ENCODE measurements at places on chromosomes 12 and 14.

DNA sequence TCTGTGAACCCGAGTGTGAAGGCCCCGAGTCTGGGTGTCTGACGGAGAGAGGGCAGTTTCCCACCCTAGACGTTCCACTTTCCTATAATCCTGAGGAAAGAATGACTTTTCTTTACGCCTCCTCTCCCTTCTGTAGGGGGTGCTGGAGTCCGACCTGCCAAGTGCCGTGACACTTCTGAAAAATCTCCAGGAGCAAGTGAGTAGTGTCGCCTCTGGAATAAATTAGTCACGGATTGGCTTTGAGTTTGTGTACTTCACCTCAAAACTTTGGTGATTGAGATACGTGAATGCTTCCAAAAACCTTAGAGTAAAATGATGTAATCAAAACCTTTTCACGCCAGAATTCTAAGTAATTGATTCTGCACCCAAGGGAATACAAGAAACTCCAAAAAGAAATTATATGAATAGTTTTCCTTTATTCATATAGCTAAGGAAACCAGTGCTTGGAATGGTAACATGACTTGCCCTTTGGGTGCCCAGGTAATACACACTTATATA lies 452 bp downstream of the NGDN start:
- no peak for DNase-seq

DNA sequence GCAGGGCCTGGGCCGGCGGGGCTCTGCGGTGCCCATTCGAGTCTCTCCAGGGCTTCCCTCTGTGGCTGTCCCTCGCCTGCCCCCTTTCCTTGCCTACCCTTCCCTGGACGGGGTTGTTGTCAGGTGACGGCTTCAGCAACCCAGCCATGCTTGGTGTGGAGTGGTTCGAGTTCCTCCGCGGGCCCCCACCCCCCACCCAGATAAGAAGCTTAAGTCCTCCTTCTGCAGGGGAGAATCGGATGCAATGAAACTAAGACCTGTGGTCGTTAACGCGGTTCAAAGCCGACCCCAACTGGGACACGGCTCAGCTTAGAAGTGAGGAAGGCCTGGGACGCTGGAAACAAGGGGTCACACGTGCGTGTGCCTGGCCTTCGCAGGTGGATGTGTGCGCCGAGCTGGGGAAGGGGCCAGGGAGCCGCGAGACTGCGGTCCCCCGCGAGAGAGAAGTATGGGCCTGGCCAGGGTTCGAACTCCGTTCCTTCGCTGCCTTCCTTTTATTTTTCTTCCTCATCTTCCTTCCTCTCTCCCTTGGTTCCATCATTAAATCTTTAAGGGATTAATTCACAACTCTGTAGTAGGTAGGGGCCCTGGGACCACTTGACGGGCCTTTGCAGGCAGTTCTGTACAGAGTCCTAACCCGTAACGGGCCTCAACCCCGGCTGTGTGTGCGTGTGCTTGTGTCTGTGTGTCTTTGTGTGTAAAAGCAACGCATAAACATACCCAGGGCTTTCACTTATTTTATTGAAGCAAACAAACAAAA lies 3.5 kb downstream of the TTC6 start:
- no peak for DNase-seq

GRCh38 chr14:105201156-105201924 lies 20.2 kb upstream of the NUDT14 start:
- DNase-seq: no peak

GRCh38 chr12:104060791-104061190 lies 3.5 kb upstream of the HCFC2 start:
- no peak for DNase-seq

DNA sequence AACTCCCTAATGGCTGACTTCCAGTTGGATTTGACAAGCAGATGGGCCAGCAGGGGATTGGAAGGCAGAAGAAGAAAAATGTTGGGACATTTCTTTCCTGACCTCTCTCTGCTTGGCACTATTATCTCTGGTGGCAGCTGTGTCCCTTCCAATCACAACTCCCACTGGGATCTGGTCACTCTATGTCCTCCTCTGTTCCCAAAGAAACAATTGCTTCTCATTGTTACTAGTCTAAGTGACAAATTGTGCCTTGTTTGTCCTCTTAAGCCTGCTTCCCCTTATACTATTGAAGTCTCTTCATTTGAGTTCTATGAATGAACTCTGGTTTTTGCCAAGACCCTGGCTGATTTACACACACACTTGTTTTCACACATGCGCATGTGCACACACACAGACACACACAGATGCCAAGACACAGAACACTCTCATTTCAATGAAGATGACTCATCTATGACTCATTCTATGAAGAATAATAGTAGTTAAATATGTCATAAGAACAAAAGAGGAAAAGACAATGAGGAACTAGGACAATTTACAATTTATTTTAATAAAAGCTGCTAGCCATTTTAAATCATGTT lies 83.0 kb upstream of the FAR2 start:
- no peak for DNase-seq

GRCh38 chr12:52739963-52740362 lies 36.6 kb upstream of the KRT77 start:
- DNase-seq: no peak

GRCh38 chr14:53350429-53350828 lies 197.3 kb upstream of the DDHD1 start:
- no peak for DNase-seq

DNA sequence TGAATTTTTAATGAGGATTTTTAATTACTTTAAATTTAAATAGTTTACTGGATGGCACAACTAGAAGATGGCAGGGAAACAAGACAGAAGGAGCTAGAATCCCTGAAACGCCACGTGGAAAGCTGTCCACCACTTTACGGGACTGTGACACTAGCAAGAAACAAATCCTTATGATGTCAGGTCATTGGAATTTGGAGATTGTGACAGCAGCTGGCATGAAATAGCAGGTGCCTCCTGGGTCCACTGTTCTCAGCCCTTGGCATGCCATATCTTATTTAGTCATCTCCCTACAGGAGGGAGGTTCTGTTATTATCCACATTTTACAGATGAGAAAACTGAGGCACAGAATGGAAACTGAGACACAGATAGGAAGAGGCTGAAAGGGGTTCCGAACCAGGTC lies 113.8 kb downstream of the BCL11B start:
- DNase-seq: no peak

- DNase-seq: no peak
These were observed 106.0 kb upstream of the RTL1 start for GRCh38 chr14:101009531-101009930.

GRCh38 chr14:60655119-60655897 lies 6.0 kb upstream of the SIX1 start:
- no peak for DNase-seq

DNA sequence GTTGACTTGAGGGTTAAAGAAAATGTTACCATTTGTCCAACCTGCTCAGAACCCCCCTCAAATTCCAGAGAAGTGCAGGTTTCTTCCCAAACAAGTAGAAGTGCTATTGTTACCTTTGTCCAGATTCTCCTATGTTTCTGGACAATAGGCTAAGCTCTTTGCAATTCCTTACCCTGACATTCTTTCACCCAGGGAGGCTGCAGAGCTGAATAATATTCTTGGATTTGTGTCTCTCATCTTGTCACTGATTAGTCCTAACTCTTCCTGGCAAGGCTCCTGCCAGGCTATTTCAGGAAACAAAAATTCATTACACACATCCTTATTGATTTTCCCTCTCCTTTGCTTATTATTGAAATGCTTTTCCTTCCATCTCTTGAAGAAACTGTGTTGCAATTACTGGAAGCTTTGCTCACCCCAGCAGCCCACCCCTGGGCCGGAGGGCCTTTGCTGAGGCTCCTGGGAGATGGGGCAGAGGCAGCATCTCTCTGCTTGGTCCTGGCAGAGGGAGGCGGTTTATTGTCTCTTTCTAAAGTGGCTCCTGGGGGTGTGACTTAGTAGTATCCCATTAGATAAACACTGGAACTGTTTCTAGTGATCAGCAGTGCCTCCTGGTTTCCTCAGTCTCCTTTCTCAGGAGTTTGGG lies 207.5 kb upstream of the PELI2 start:
- DNase-seq: no peak

- DNase-seq: no peak
These were observed 32.6 kb downstream of the ETNK1 start for GRCh38 chr12:22657538-22657937.

GRCh38 chr12:3313675-3314663 lies 177.0 kb upstream of the PRMT8 start:
- no peak for DNase-seq

GRCh38 chr12:50953047-50953446 lies 703 bp downstream of the HIGD1C start:
- no peak for DNase-seq

GRCh38 chr14:99899578-99900178 lies 106.5 kb downstream of the EML1 start:
- DNase-seq: no peak

GRCh38 chr14:68702135-68702534 lies 90.7 kb downstream of the ZFP36L1 start:
- no peak for DNase-seq

DNA sequence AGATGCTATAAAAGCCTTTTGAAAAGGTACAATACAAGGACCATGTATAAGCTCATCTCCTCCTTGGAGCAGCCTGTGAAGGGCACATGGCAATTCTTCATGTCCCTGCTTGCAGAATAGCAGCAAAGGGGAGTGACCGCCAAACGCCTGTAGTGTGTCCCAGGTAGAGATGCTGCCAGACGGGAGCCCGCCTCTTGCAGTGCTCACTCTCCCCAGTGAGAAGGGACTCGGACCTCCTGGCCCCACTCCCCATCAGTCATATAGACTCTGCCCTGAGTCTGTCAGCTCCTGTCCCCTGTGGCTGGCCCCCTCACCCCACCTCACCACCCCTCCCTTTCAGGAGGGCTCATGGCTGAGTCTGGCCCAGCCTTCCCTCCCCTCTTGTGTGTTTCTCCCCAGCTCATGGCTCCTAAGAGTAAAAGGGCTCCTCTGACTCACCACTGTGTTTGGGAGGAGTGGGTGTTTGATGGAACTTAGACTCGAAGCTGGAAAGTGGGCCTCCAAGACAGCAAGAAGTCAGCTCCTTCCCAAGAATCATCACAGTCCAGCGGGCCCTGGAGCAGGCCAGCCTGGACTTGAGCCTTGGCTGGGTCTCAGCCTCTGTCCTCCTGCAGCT lies 40.9 kb downstream of the DEGS2 start:
- no peak for DNase-seq

DNA sequence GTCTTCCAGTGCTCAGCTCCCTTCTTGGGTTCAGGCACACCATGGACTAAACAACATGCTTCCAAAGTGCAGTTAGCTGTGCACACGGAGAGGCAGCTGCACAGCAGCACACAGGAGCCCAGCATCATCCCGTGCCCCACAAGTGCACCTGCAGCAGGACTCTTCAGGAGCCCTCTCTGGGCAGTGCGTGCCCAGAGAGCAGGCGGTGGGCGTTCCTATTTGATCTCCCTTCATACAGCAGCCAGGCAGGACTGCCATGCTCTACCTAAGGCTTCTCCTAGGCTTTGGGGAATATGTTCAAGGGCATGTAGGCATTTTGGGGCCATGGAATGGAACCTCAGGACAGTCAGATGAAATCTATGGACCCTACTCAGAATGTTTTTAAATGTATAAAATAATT lies 35.5 kb downstream of the ANO2 start:
- no peak for DNase-seq

GRCh38 chr12:64522807-64523206 lies 70.9 kb downstream of the TBK1 start:
- DNase-seq: no peak

- DNase-seq: no peak
These were observed 198.6 kb upstream of the CAND1 start for GRCh38 chr12:67070604-67071003.

DNA sequence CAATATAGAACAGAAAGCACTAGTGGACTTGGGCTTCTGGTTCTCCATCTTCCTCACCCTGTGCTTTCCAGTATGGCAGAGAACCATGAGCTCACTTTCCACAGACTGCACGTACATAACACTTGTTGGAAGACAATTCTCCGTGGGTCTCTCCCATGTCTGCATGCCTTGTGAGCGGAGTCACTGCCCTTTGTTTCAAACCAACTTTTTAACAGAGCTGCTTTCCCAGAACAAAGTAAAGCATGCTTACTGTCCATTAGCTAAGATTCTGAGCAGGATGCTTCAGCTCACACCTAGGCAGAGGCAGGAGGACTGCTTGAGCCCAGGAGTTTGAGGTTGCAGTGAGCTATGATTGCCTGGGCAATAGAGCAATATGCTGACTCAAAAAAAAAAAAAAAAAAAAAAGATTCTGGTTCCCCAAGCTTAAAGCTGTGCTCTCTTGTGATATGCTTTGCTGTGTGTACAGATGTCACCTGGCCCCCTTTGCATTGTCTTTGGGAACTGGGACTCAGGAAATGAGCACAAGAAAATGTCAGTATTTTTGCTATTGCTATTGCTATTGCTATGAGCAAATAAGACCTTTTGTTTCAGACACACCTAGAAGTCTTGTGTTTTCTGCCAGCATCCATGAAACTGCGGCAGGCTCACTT lies 54.6 kb upstream of the PTGR2 start:
- DNase-seq: no peak

DNA sequence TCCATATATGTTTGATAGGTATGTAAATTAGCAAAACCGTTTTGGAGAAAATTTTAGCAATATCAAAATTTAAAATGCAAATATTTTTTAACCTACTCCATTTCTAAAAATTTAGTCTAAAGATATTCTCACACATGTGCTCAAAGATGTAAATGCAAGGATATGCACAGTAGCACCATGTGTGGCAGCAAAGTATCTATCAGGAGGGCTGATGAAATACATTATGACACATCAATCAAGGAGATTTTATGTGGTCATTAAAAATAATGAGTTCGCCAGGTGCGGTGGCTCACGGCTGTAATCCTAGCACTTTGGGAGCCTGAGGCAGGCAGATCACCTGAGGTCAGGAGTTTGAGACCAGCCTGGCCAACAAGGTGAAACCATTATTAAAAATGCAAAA lies 8.0 kb upstream of the C1R start:
- no peak for DNase-seq

DNA sequence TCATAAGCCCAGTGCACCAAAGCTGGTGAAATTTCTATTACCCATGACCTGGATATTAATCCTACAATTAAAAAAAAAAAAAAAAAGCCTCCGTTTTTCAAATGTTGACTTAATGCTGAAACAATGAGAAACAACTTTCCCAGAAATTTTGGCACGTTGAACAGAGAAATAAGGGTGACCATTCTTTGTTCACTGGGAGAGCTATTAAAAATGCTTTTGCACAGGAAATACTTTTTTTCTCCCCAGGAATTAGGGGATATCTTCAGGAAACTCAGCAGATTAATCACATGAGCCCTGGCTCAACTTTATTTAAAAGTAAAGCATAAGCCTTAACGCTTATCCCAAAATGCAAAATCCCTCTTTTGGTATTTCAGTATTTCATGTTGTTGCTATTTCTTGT lies 54.8 kb upstream of the FLRT2 start:
- no peak for DNase-seq

DNA sequence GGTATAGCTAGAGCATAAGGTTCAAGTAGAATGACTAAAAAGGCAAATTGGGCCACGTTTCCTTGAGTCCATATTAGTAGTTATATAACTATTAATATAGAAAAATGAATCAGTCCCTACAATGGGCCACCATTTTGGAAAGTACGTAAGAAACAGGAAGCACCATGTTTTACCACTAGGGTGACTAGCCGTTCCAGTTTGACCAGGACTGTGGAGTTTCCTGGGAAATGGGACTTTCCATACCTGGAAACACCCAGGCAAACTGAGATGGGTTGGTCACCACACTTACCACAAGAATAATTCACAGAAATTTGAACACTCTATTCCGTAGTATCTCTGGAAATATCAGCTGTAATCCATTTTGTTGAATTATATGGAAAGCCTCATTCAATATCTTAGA lies 2.1 kb upstream of the MAGOHB start:
- no peak for DNase-seq

- DNase-seq: no peak
These were observed 292.6 kb downstream of the TTC8 start for GRCh38 chr14:89117012-89117411.

GRCh38 chr14:35287431-35288013 lies 4.7 kb upstream of the PSMA6 start:
- no peak for DNase-seq

GRCh38 chr12:62778187-62778586 lies 156.8 kb downstream of the PPM1H start:
- DNase-seq: no peak

All from esophagus squamous epithelium (tissue), 5 donors.